ENCODE measurements at places on chromosomes 7 and 10. TPM values are rescaled to one million over a fixed set of nuclear protein-coding genes. Genes with fewer than 3 reads are reported as not detected.

COL13A1 gene
- 4.5 TPM for total RNA-seq

GRCh38 chr7:910441-910861 is 34.1 kb downstream of the GET4 start:
- H3K27ac ChIP-seq = no peak overlapping the region
- no peaks in the 10 kb centered on the region for H3K36me3 ChIP-seq
- no peak overlapping the region for H3K4me3 ChIP-seq
- H3K27me3 ChIP-seq = peaks cover 7% of the 10 kb centered on the region
- DNase-seq = no peak

DNA sequence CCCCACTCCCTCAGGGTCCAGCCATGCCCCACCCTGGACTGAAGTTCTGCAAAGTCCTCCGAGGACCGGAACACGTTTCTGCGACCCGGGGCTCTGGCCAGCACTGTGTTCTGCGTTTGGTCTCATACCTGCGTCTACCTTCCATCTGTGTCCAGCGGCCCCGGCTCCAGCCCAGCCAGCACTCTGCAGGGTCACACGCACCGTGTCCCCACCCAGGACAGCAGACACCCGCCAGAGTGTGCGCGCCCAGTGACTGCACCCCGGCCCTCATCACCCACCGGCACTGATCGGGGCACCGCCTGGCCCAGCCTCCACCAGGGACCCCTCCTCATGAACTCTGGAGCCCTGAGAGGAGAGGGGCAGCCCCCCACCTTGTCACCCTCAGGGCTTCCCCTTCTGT is 20.3 kb downstream of the SLC29A4 start:
- no peaks in the 10 kb centered on the region for H3K36me3 ChIP-seq
- no peak for DNase-seq
- no peak overlapping the region for H3K4me3 ChIP-seq
- no peaks in the 10 kb centered on the region for H3K27me3 ChIP-seq
- no peaks in the 10 kb centered on the region for H3K4me1 ChIP-seq
- no peak overlapping the region for H3K27ac ChIP-seq

GRCh38 chr7:24408798-24409430 is 124.9 kb downstream of the NPY start:
- DNase-seq = no peak
- peaks cover 17% of the 10 kb centered on the region for H3K4me1 ChIP-seq
- H3K27ac ChIP-seq = no peak overlapping the region

DNA sequence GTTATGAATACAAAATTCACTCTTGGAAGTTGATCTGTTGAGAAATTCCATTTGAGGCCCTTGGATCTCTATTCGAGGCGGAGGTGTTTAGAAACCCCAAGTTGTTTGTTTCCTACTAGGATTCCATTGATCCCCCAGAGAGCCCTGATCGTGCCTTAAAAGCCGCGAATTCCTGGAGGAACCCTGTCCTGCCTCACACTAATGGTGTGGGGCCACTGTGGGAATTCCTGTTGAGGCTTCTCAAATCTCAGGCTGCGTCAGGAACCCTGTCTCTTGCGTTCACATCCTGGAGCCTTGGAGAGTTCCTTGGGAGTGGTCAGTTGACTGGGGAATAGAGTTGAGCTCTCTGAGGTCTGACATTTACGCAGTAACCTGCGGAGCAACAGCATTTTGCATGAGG is 1.2 kb downstream of the CFAP69 start:
- H3K4me3 ChIP-seq = peak overlapping the region; percentile 67
- no peak for DNase-seq
- no peaks in the 10 kb centered on the region for H3K27me3 ChIP-seq
- peaks cover 2% of the 10 kb centered on the region for H3K4me1 ChIP-seq
- no peak overlapping the region for H3K27ac ChIP-seq

- H3K4me1 ChIP-seq = no peaks in the 10 kb centered on the region
- H3K27me3 ChIP-seq = no peaks in the 10 kb centered on the region
- H3K36me3 ChIP-seq = no peaks in the 10 kb centered on the region
These were observed 55.9 kb downstream of the ITIH5 start for GRCh38 chr10:7610651-7611389.

All from H1 (cell line).